Activated CD4-positive, alpha-beta memory T cell treated with anti-CD3 and anti-CD28 coated beads, Interleukin-2, amount 10 ng/mL, durations not matched to agents 7 days and 5 days (primary cell): ENCODE measurements at places on chromosomes 7 and 10. TPM values are rescaled to one million over a fixed set of nuclear protein-coding genes. Genes with fewer than 3 reads are reported as not detected.

PKD2L1 gene
- total RNA-seq, result 0.18 TPM

CRYGN gene
- 0.35 TPM for total RNA-seq

GIMAP1 gene
- 18.8 TPM for total RNA-seq

MCU gene
- 14.5 TPM for total RNA-seq

DNA sequence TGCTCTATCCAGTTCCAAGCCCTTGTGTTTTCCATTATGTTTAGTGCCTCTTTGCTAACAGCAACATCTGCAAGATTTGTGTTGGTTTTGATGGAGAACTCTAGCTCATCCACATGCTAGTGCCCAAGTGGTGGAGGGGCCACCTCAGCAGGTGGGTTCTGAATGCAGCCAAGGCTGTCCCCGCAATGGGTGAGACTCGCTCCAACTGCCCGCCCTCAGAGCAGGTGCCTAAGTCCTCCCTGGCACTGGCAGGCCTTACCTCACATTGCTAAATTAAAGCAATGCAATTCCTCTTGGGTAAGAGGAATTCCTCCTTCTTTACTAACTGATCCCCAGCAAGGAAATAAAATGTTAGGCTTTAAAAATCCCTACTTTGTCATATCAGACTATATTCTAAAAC lies 146.8 kb downstream of the ADCY1 start:
- no peak overlapping the region for H3K27ac ChIP-seq
- H3K27me3 ChIP-seq, result no peaks in the 10 kb centered on the region
- H3K4me1 ChIP-seq, result peaks cover 13% of the 10 kb centered on the region
- H3K36me3 ChIP-seq, result peaks cover 23% of the 10 kb centered on the region
- no peak for DNase-seq

GRCh38 chr10:48404646-48405045 lies 98.2 kb downstream of the MAPK8 start:
- H3K27me3 ChIP-seq, result no peaks in the 10 kb centered on the region
- H3K4me3 ChIP-seq, result no peak overlapping the region
- DNase-seq, result no peak

DNA sequence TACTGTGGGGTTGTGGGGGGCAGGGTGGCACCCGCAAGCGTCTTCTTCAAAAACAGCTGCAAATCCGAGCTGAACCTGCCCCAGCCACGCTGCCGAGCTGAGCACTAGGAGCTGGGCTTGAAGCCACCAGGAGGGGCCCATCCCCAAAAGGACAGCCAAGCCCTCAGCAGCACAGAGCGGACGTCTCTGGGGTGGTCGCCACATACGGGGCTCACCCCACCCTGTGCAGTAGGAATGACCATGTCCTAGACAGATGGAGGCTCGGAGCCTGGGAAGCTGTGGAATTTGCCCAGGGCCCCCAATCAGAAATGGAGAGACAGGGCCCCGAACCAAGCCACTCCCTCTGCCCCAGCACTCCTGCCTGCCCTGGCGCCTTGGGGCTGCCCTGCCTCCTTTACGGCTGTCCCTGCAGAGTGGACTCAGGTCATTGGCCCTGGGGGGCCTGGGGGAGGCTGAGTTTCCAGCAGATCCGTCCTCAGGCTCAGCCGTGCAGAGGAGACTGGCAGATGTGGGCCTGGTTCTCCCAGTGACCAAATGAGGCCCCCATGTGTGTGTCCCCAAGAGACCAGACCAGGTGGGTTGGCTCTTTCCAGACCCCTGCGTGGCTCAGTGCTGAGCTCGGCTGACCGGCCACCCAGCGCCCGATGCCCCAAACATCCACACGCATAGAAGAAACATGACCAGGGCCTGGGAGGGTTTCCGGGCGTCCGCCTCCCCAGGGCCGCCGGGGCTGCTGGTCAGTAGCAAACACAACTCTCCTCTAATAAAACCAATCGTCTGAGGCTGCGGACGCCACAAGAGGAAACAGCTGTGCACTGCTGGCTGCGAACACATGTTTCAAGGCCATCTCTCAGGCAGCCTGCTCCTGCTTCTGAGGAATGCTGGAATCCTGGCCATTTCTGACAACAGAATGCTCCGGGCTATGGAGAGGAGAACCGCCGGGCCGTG lies 54.9 kb downstream of the PDGFA start:
- peaks cover 6% of the 10 kb centered on the region for H3K36me3 ChIP-seq
- H3K4me1 ChIP-seq, result peaks cover 2% of the 10 kb centered on the region
- no peak overlapping the region for H3K4me3 ChIP-seq

DNA sequence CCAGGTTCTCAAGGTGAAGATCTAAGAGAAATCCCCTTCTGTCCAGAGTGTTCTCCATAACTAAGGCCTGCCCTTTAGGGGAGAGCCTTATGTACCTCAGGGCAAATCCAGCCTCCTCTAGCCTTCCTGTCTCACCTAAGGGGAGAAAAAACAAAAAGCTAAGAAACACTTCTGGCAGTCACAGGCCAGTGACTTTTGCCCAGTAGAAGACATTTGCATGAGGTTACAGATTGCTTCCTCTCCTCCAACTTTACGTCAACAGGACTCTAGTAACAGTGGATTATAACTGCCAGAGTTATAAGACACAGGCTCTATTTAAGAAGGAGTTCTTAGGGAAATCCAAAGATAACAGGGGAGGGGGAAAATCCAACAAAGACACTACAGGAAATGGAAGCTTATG lies 15.9 kb upstream of the FAM241B start:
- no peak overlapping the region for H3K27ac ChIP-seq
- no peak overlapping the region for H3K4me3 ChIP-seq
- H3K36me3 ChIP-seq, result no peaks in the 10 kb centered on the region

- H3K27me3 ChIP-seq, result no peaks in the 10 kb centered on the region
- no peak overlapping the region for H3K27ac ChIP-seq
- peaks cover 10% of the 10 kb centered on the region for H3K36me3 ChIP-seq
- no peak for DNase-seq
- H3K4me3 ChIP-seq, result no peak overlapping the region
Observed at GRCh38 chr7:158865977-158866376, 9.6 kb downstream of the DYNC2I1 start.

DNA sequence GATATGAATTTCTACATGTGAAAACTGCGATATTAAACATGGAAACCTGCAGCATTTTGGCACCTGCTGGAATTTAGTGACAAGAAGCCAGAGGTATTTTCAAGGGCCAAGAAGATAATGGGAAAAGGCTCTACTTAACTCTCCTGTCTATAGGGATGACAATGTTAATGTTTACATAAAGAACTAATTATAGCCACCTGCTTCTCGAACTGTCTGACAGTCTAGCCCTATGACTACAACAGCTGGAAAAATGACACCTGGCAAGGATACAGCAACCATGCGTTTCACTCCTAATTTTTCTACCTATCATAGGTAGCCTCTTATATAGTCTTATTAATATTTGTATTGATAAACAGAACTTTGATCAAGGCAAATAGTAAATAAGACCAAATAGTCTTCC lies 49.6 kb downstream of the MAGI2 start:
- H3K4me3 ChIP-seq, result no peak overlapping the region
- DNase-seq, result no peak
- no peak overlapping the region for H3K27ac ChIP-seq
- H3K36me3 ChIP-seq, result no peaks in the 10 kb centered on the region

DNA sequence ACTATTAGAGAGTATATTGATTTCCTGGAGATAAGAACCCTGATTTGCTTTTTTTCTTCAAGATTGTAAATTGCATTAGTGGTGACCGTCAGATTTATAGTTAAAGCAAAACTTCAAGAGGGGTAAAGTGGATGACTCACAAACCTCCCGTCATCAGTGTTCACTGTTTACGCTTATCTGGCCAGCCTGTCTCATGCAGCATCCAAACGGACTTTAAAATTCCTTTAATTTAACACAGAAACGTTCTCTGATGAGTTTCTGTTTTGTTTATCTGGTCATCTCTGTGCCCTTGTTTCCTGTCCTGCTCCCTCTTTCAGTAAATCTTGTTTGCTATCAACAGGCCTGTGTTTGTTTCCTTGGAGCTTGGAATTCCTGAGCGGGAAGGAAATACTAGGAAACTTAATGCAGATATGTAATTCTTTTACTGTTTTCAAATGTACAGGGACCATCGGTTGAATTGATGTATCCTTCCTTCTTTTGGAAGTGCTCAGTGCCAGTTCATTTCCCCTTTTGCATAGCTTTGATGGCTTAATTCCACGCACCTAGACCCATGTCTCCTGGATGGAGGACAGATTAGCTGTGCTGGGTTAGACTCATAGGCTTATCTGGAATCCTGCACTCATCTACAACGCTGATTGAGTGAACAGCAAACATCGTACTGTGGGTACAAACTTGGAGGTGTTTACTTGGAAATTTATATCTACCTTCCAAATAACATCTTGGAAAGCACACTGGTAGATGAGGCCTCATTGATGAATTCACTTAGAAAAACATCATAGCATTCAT lies 21.3 kb downstream of the PTPRE start:
- peaks cover 6% of the 10 kb centered on the region for H3K4me1 ChIP-seq
- no peaks in the 10 kb centered on the region for H3K36me3 ChIP-seq
- no peak for DNase-seq
- no peak overlapping the region for H3K4me3 ChIP-seq
- H3K27me3 ChIP-seq, result peaks cover 2% of the 10 kb centered on the region
- H3K27ac ChIP-seq, result no peak overlapping the region
